Activated CD4-positive, alpha-beta T cell treated with anti-CD3 and anti-CD28 coated beads, Interleukin-2, Interleukin-6, amounts not matched to agents 100 ng/mL and 50 ng/mL, durations not matched to agents 16 hours and 8 hours (primary cell): ENCODE measurements at places on chromosomes 3 and 15.

- no peak for DNase-seq
Observed at GRCh38 chr3:10981031-10981430, 11.5 kb upstream of the SLC6A1 start.

DNA sequence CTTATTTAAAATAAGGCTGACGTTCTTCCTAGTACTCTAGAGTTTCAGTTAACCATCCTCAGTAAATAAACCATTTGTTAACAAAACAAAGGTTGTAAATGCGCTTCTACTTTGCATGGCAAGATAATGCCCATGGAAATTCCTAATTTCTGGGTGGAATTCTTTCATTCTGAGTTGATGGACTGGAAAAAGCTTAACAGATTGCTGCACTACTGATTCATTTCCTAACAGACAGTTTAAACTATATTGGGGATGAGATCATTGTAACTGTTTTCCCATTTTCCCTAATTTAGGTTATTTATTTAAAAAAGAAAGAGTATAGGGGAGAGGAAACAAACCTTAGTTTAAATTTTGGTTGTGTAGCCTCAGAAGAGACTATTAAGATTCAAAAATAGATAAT is 342.2 kb downstream of the NLGN1 start:
- no peak for DNase-seq

- peak; percentile 8 for DNase-seq
Observed at GRCh38 chr3:60294181-60294580, 957.1 kb downstream of the FHIT start.

- peak; percentile 40 for DNase-seq
Observed at GRCh38 chr3:32954506-32954905, 3.1 kb downstream of the CCR4 start.

GRCh38 chr3:157159762-157160657 is at the start of gene CCNL1:
Gene CCNL1 (minus strand): TSS chr3:157160147. CDS start chr3:157160094, 53 bp downstream.
- DNase-seq: peak; percentile 97

GRCh38 chr15:77810130-77810571 is 177.4 kb upstream of the LINGO1 start:
- DNase-seq: no peak

DNA sequence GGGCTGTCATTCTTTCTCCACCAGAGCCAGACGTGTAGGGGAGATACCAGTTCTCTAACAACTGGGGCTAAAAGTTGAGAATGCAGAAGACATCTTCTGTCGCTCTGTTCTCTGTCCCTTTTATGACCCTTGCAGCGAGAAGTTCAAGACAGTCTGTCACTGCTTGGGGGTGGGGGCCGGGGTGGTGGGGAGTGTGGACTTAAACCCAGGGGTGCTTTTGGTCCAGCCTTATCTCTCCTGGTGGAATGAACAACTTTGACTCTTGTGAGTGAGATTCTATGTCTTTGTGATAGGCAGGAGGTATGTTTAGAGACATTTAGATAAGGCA is 767 bp upstream of the APOD start:
- no peak for DNase-seq

DNA sequence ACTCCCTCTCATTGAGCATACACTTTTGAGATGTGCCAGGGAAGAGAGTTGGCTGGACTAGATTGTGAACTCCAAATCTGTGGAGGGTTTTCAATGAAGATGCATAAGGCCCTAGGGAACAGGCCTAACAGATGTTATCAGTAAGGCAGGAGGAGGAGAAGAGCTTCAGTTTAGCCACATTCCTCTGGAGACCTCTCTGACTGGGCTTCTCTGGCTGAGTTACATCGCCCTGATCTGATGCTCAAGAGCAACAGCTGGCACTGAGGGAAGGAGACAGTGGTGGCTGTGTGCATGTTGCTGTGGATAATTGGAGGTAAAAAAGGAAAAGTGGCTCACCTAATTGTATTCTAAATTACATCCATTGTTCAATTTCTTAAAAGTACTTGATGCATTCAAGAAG is 206.4 kb upstream of the CFAP20DC start:
- DNase-seq: no peak

GRCh38 chr3:129461461-129462146 is 21.6 kb downstream of the IFT122 start:
- no peak for DNase-seq

GRCh38 chr3:55174747-55175146 is 246.9 kb upstream of the LRTM1 start:
- DNase-seq: no peak

GRCh38 chr15:69535101-69535638 is 82.6 kb downstream of the RPLP1 start:
- DNase-seq: no peak

DNA sequence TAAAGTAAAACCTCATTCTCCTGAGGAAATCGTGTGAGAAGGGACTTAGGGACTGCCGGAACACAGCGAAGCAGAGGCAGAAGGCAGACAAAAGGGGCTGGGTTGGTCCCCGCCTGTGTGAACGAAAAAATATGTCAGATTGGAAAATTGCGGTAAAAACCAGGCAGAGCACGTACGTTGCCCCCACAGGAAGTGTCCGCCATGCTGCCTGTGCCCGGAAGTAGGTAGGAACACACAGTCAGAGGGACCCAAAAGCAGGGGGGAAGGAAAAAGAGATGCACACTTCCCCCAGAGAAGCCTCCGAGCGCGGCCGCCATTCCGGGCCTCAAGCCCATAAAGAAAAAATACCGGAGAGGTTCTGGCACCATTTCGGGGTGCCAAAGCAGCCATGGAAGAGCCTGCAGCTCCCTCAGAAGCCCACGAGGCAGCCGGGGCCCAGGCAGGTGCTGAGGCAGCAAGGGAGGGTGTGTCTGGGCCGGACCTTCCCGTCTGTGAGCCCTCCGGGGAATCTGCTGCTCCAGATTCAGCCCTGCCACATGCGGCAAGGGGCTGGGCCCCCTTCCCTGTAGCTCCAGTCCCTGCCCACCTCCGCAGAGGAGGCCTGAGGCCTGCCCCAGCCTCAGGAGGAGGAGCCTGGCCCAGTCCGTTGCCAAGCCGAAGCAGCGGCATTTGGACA is at the start of gene MKRN3:
TSS of gene MKRN3 (plus strand) at position 280 of the 676 bp plus-strand sequence. CDS start at position 389, 109 bp downstream.
- DNase-seq: peak; percentile 29

GRCh38 chr3:171553086-171553485 is 92.9 kb upstream of the TNIK start:
- DNase-seq: no peak

DNA sequence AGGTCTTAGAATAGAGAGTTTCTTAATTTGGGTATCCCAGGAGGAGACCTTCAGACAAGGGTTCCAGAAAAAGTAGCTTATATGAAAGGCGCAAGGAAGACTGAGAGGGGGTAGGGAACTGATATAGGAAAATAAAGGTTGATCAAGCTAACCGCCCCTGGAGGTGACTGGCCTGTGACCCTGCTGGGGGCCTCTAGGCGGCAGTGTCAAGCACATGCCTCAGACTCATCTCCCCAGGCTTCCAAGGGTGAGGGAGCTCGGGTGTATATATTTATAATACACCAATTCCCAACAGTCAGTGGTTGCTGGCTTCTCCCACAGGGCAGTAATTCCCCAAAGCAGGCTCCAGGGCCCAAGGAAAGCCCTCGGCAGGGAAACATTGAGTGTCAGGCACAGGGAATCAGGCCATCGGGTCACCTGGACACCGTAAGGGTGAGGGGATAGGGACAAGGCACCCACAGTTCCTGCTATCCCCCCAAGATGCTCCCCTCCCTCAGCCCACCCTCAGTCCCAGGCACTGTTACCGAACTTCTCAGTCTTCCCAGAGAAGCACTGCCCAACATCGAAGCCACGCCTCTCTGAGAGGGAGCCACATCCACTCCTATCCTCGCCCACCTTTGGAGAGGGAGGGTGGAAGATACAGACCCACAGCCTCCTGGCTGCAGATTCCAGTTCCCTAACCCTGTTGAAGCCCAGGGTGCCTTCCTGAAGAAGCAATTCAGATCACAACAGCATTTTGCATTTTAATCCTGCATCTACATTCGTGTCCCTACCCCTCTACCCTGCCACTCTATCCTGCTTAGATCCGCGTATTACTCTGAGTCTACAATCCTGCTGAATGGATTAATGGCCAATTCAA is 19.5 kb upstream of the CAV3 start:
- DNase-seq: peak; percentile 10

GRCh38 chr3:15804553-15805095 is 6.8 kb upstream of the ANKRD28 start:
- DNase-seq: peak; percentile 62

GRCh38 chr3:37891227-37891626 is 29.5 kb downstream of the CTDSPL start:
- DNase-seq: no peak

GRCh38 chr3:12911881-12912415 is 70.6 kb upstream of the RPL32 start:
- no peak for DNase-seq

DNA sequence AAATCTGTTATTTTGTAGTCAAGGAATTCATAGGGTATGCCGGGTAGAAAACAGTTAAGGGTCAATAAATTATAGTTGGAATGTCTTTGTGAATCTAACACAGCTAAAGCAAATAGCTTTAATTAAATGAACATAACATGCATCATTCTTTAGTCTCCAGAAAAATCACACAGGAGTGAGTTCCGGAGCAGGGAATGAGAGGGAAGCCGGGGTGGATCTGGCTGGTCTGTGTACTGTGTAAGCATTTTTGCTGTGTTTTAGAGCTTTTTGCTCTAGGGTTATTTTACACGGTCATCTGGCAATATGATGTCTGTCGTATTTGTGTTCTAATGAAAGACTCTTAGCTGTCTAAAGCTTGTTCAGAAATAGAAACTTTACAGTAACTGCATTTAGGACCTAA is 57.5 kb downstream of the MED12L start:
- DNase-seq: no peak

GRCh38 chr15:101114610-101115009 is 137.2 kb downstream of the CHSY1 start:
- no peak for DNase-seq

- DNase-seq: no peak
Observed at GRCh38 chr3:185411133-185411532, 48.2 kb downstream of the MAP3K13 start.

DNA sequence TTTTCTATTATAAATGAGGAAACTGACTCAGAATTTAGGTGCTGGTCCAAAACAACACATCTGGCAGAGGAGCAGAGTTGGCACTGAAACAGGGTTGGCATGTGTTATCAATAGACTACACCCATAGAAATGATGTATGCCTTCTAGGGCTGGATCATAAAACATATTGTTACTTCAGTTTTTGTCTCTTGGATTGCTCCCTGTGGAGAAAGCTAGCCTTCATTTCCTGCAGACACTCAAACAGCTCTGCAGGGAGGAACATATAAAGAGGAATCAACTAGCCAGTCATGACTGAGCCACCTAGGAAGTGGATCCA is 507 bp upstream of the MRPL3 start:
- no peak for DNase-seq

DNA sequence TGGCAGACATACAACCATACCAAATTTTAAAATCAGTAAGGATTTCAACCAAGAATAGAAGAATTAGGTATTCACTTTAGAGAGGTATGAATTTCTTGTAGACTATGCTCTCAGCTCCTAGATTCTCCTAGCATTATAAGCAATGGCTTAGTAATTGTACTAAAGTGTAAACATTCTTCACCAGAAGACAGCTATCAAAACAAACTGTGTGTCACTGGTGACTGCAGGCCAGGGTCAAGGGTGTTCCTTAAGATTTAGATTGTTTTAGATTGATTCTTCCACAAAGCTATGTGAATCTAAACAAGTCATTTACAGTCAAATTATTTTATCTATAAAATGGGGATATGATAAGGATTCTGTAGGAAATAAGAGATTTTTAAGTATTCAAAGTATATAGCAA is 23.1 kb upstream of the GP5 start:
- DNase-seq: no peak

DNA sequence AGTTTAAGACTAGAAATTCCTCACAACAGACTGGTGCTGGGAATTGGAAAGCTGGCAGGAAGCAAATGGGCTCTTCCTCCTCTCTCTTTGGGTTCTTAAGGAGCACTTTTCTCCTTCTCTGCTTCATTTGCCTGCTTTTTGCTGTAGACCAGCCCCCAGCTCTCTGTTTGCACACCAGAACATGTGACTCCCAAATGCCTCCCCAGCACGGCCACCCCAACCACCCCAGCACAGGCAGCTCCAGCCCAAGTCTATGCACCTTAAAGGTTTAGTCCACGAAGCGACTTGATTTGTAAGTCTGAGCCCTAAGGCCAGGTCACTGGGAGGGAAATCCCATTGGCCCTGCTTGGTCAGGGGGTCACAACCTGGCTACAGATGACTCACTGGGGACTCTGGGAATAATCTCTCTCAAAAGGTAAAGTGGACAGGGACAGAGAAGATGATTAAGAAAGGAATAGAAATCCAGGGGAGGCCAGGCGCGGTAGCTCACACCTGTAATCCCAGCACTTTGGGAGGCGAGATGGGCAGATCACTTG is 377.8 kb upstream of the PROK2 start:
- DNase-seq: no peak

DNA sequence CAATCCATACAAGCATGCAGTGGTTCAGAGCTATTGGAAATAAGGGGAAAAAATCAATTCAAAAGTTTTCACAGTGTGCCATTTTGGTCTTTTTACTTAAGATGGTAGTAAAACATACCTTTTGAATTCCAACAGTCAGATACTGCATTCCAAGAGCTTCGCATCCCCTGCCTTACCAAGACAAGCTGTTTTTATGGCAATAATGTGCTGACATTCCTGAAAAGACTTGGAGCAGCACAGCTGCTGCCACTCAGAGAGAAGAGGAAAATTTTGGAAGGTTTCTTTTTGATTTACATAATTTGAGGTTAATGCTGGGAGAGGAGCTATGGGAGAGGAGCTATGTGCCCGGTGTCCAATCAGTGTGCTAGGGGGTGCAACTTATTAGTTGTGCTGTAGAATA is 148.3 kb downstream of the FEZF2 start:
- DNase-seq: no peak

GRCh38 chr3:194089357-194090177 is 46.4 kb upstream of the HES1 start:
- peak; percentile 78 for DNase-seq

DNA sequence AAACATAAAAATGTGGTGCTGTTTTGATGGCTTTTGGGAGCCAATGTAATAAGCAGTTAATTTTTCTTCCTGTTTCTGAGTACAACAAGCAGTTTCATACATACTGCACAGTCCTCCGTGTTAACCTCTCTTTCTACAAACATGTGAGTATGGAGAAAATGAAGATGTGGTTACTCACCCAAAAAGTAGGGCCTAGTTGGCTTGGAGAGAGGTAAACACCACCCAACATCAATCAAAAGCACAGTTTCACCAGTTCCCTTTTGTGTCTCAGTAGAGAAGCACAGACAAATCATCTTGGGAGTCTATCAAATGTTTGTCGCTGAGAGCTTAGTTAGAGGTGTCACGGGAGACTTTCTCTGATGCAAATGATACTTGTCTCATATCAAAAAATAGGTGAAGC is 320.2 kb downstream of the UNC13C start:
- DNase-seq: no peak
